Cardiac septum (tissue), 1 donor: ENCODE measurements at places on chromosomes 6 and 20. TPM values are rescaled to one million over a fixed set of nuclear protein-coding genes. Genes with fewer than 3 reads are reported as not detected.

OR2H2 gene
- not detected for total RNA-seq

DNA sequence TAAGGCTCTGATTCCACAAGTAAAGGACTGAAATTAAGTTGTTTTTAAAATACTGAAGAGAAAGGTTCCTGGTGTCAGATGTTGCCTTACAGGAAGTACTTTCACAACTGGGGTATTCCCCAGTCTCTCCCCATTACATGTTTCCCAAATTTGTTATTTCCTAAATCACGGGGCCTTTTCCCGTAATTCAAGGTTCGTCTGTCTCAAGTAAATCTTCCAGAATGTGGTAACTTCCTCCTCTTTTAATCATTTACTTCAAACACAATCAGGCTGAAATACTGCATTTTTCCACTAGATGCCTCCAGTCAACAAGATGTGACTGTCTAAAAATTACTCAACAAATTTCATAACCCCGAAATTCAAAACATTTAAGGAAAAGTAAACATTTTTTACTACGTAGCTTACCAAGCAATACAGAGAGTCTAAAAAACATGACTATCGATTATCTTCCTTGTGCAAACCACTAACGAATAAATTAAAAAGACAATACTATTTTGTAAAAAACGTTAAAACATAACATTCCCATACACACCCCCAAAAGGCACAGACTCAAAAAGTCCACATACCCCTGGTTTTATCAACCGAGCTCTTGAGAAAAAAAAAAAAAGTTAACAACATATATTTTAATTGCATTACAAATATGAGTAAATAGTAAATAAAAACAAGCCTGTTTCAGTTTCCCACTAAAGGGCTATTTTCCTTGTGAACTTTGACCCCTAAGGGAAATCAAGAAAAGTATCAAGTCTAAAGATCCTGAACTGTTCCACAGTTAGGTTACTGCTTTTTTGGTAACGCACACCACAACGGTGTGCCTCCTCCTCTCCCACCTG is 1.7 kb downstream of the SOD2 start:
- no peak for DNase-seq

PAK5 gene
- not detected for total RNA-seq

- no peak for DNase-seq
Measured at GRCh38 chr6:106173124-106173879, 87.2 kb downstream of the PRDM1 start.

CST5 gene
- total RNA-seq, result not detected

MOXD1 gene
- total RNA-seq, result 1.6 TPM

DNA sequence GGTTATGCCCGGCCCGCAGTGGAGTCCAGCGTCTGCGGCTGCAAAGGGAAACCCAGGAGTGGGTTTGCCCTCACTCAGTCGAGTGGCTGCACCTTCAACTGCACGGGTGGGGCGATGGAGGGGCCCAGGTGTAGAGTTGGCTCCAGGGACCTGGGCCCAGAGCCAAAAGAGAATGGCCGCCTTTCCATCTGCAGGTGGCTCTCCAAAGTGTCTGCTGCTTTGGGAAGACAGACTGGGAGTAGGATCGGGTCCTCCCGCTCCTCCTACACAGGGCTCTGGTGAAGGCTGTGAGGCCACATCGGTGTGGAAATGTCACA is 80.1 kb downstream of the PTPN1 start:
- DNase-seq, result no peak

NT5DC1 gene
- total RNA-seq, result 38.8 TPM

FAM229B gene
- total RNA-seq, result 43.5 TPM

CDC25B gene
- 9.4 TPM for total RNA-seq

- DNase-seq, result no peak
Measured at GRCh38 chr6:89643406-89643805, 4.9 kb upstream of the LYRM2 start.

SLC22A2 gene
- not detected for total RNA-seq

DNA sequence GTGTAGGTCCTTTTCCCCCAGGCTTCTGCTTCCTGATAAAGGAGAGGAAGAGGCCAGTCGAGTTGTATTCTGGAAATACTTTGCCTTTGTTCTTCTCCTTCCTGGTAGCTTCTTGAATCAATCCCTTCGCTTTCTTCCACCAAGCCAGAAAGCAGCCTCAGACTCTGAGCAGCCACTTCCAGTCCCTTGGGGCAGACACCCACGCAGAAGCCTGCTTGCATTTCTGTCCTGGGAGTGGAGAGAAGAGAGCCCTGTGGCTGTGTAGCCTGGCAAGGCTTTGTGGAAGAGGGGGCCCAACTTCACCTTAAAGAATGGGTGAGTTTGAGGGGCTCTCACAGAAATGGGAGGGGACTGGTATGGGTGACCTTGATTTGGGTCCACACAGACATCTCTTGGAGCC is 211.0 kb upstream of the SSTR4 start:
- DNase-seq, result no peak

GRCh38 chr6:104306211-104306610 is 553.5 kb downstream of the HACE1 start:
- no peak for DNase-seq

DNA sequence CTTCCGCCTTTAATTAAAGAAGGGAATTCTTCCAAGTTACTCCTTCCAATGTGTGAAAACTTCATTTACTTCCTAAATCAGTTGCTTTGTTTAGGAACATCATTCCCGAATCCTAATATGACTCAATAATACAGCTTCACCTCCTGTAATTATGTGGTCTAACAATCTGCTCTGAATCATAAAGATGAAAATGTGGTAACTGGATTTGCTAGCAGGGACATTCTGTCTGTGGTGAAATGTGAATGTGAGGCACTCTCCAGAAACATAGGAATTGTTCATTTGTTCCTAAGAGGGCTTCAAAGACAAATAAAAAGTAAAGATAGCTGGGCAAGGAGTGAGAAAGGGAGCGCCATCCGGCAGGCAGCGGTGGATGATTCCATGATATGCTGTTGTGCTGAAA is 678.1 kb downstream of the KIF16B start:
- DNase-seq, result no peak

CD24 gene
- 0.78 TPM for total RNA-seq

SLC22A3 gene
- total RNA-seq, result 0.54 TPM

DNA sequence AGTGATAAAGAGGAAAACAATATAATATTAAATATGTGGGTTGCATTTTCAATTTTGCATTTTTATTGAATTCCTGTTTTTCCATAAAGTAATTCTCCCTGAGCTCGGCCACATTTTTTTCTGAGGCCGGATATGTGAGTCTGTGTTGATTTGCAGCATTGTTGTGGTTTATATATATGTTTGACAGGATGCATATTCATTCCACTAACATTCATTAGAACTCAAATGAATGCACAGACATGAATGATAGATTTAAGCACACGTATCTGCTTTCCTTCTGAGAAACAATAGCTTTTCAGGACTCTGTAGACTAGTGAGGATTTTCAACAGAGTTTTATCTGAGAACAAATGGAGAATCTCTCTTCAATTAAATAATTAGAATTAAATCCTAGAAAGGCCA is 10.6 kb upstream of the EXOC2 start:
- DNase-seq, result no peak

BPIFB2 gene
- not detected for total RNA-seq

GRCh38 chr20:16828666-16829305 is 80.6 kb downstream of the OTOR start:
- DNase-seq, result no peak

GRCh38 chr6:72040111-72040510 is 153.8 kb downstream of the RIMS1 start:
- DNase-seq, result no peak

NFATC2 gene
- 4.3 TPM for total RNA-seq

TAGAP gene
- total RNA-seq, result 0.75 TPM

GRCh38 chr6:135196739-135197510 is 15.8 kb downstream of the MYB start:
- DNase-seq, result no peak

DNA sequence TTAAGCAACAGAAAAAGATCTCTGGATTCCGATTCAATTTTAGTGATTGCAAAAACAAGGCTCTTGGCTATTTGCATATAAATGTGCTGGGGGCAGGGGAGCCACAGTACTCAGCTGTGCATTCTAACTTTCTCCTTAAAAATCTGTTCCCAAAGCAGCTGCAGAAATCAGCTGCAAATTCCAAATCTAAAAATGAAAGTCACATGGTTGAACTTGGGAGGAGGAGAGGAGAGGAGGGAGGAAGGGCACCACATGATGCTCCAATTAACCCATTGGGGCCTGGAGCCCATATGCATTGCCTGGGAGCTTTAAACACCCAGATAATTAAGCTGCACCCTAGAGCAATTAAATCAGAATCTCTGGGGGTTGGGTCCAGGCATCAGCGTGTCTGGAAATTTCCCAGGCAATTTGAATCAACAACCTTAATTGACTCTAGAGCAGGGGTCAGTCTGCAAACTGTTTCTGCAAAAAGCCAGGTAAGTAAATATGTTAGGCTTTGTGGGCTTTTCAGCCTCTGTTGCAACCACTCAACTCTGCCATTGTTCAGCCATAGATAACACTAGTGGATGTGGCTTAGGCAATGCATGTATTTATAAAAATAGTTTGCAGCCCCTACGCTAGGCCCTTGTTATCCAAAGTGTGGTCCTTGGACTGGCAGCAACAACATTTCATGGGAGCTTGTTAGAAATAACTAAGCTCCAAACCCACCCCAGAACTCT is 508.1 kb downstream of the KIF16B start:
- DNase-seq, result no peak

SIRPB1 gene
- total RNA-seq, result 0.92 TPM

OR14J1 gene
- not detected for total RNA-seq
